ENCODE measurements at places on chromosomes 16 and 17.

GRCh38 chr17:60169921-60170817 lies 20.4 kb downstream of the CA4 start:
- peaks cover 8% of the 10 kb centered on the region for H3K4me1 ChIP-seq
- no peak for DNase-seq
- no peaks in the 10 kb centered on the region for H3K36me3 ChIP-seq
- no peak overlapping the region for H3K4me3 ChIP-seq
- no peak overlapping the region for H3K27ac ChIP-seq

DNA sequence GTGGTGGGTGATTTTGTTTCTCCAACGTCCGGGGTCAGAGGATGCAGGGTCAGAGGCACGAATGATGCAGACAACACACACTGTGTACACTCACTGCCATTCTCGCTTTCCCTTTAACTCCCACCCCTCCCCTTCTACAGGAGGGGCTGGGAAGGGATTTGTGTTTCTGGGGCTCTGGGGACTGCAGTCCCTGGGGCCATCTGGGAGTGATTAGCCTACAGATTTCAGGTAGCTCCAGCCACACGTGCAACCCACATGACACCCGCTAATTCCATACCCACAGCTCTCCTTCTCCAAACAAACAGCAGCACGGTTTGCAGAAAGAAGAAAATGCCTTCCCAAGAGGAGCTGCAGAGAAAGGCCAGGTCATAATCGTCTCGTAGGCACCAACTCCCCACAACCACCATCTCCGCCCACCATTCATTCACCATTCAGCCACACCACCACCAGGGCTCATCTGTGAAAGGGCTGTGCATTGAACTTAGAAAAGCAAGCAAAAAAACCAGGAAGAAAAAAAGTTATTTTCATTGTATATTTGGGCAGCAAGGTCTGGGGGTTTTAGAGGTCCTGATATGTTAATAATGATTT lies 9.4 kb upstream of the SOX9 start:
- no peak for DNase-seq
- peaks cover 17% of the 10 kb centered on the region for H3K4me1 ChIP-seq
- H3K4me3 ChIP-seq, result no peak overlapping the region
- peak overlapping the region; percentile 42 for H3K27ac ChIP-seq
- H3K36me3 ChIP-seq, result no peaks in the 10 kb centered on the region

DNA sequence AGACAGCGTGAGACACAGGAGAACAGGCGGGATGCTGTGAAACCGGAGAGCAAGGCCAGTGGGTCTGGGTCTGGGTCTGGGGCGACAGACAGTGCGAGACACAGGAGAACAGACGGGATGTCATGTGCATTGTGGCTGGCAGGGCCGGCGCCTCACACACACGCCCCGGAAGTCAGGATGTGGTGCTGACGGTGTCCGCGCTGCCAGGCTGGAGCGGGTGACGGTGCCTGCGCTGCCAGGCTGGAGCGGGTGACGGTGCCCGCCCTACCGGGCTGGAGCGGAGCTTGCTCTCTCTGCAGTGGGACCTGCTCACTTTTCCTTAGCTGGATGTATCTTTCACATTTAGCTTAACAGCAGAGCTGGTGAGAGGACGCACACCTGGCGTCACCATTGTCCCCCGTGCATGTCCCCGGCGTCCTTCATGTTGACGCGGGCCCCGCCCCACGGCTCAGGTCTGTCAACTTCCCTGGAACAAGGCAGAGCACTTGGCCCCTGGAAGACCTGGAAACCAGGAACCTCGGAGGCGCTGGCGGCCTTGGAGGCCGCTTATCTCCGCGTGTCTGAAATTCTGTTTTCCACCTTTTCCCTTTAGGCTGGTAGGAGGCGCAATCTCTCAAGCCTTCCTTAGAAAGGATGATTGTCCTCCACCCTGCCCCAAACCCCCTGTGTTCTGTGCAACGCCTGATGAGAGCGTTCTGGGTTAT lies 43.0 kb upstream of the ZNF750 start:
- no peak overlapping the region for H3K4me3 ChIP-seq
- no peaks in the 10 kb centered on the region for H3K36me3 ChIP-seq
- peaks cover 64% of the 10 kb centered on the region for H3K4me1 ChIP-seq
- no peak for DNase-seq

- H3K4me3 ChIP-seq, result no peak overlapping the region
- H3K27ac ChIP-seq, result no peak overlapping the region
- H3K36me3 ChIP-seq, result no peaks in the 10 kb centered on the region
- H3K27me3 ChIP-seq, result peaks cover 7% of the 10 kb centered on the region
- DNase-seq, result no peak
- H3K4me1 ChIP-seq, result peaks cover 85% of the 10 kb centered on the region
Observed at GRCh38 chr17:31491376-31492131, 100.1 kb downstream of the RAB11FIP4 start.

DNA sequence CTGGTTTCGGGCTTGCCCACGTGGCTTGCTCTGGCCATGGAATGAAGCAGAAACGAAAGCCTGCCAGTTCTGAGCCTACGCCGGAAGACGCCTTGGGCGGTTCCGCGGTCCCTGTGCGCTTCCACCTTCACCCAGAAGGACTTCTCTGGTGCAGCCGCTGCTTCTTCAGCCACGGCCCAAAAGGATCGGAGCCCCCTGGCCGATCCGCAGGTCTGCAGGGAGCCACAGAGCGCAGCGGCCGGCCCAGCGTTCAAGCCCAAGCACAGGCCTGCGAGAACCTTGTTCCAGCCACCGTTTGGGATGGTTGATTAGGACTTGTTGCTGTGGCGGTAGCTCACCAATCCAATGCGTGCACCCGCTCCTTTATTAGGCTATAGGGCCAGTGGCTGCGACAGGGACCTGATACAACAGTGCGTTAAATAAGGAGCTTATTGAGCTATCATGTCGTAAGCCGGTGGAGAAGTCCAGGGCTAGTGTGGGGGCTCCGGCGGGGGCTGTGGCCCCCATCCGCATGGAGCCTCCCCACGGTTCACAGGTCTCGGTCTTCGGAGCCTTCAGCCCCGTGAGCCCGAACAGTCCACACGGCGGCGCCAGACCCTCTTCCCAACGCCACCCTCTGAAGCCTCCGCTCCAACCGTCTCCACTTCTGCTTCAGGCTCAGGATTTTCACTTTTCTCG lies 10.2 kb upstream of the MPP2 start:
- H3K4me1 ChIP-seq, result peaks cover 5% of the 10 kb centered on the region
- no peak overlapping the region for H3K27ac ChIP-seq
- peaks cover 13% of the 10 kb centered on the region for H3K27me3 ChIP-seq
- peak overlapping the region; percentile 36 for H3K4me3 ChIP-seq

DNA sequence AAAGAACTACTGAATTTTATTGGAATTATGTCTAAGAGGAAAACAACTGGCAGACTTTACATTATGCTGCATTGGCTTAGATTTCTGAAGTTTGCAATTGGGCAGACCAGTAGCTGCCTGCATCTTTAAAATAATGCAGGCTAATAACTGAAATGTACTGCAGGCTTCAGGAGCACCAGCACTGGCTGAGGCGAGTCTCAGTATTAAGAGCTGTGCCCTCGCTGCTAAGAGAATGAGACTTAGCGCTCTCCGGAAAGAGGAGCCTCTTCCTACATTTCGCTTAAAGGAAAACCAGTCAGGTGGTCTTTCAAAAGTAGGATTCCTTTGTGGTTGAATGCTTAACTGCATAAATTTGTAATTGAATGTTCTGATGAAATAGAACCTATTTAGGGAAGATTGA lies 885 bp downstream of the CNTNAP4 start:
- H3K4me1 ChIP-seq, result no peaks in the 10 kb centered on the region
- no peak for DNase-seq

- H3K27me3 ChIP-seq, result no peaks in the 10 kb centered on the region
- H3K4me3 ChIP-seq, result no peak overlapping the region
- H3K36me3 ChIP-seq, result no peaks in the 10 kb centered on the region
- no peaks in the 10 kb centered on the region for H3K4me1 ChIP-seq
Observed at GRCh38 chr17:64459284-64459747, 10.4 kb downstream of the MILR1 start.

GRCh38 chr17:57092779-57093178 lies 7.7 kb downstream of the AKAP1 start:
- H3K27me3 ChIP-seq, result no peaks in the 10 kb centered on the region
- H3K4me3 ChIP-seq, result no peak overlapping the region
- no peak for DNase-seq
- no peaks in the 10 kb centered on the region for H3K36me3 ChIP-seq

GRCh38 chr16:67632415-67633172 lies 12.3 kb upstream of the CARMIL2 start:
- H3K4me3 ChIP-seq, result no peak overlapping the region
- no peak for DNase-seq
- no peak overlapping the region for H3K27ac ChIP-seq
- H3K4me1 ChIP-seq, result no peaks in the 10 kb centered on the region
- H3K27me3 ChIP-seq, result no peaks in the 10 kb centered on the region

GRCh38 chr17:14510136-14510535 lies 209.3 kb downstream of the HS3ST3B1 start:
- H3K36me3 ChIP-seq, result no peaks in the 10 kb centered on the region
- H3K4me3 ChIP-seq, result no peak overlapping the region
- no peaks in the 10 kb centered on the region for H3K4me1 ChIP-seq
- H3K27ac ChIP-seq, result no peak overlapping the region

DNA sequence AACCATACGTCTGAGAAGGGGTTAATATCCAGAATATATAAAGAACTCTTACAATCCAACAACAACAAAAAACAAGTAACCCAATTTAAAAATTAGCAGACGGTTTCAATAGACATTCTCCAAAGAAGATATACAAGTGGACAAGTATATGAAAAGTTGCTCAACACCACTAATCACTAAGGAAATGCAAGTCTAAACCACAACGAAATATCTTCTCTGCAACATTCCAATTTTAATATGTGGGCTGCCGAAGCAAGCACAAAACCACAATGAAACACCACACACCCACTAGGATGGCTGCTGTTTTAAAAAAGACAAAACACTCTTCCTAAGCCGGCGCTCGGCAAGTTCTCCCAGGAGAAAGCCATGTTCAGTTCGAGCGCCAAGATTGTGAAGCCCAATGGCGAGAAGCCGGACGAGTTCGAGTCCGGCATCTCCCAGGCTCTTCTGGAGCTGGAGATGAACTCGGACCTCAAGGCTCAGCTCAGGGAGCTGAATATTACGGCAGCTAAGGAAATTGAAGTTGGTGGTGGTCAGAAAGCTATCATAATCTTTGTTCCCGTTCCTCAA lies 5.9 kb upstream of the SLC13A2 start:
- peaks cover 4% of the 10 kb centered on the region for H3K4me1 ChIP-seq
- H3K4me3 ChIP-seq, result no peak overlapping the region
- no peaks in the 10 kb centered on the region for H3K36me3 ChIP-seq

DNA sequence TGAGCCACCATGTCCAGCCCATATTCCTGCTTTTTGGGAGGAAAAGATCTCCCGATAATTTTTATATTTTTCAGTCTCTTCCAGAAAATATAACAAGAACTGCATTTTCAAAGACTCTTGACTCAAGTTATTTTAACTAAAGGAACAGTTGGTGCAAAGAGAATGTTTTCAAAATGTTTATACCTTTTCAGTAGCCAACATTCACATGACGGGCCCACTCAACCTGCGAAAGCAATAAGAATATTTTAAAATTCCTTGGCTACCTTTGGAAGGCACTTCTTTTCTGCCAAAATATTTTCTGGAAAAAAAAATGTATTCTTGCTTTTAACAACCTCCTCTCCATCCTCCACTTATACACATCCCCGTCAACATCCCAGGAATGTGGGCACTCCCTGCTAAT lies 140.3 kb downstream of the ZNF18 start:
- H3K36me3 ChIP-seq, result no peaks in the 10 kb centered on the region
- H3K4me3 ChIP-seq, result no peak overlapping the region
- DNase-seq, result no peak
- H3K4me1 ChIP-seq, result peaks cover 13% of the 10 kb centered on the region
- H3K27ac ChIP-seq, result no peak overlapping the region
- H3K27me3 ChIP-seq, result no peaks in the 10 kb centered on the region

GRCh38 chr17:78910497-78911284 lies 7.7 kb upstream of the CEP295NL start:
- peaks cover 31% of the 10 kb centered on the region for H3K4me1 ChIP-seq
- H3K27ac ChIP-seq, result no peak overlapping the region
- no peak for DNase-seq
- H3K27me3 ChIP-seq, result no peaks in the 10 kb centered on the region

- no peak for DNase-seq
- no peaks in the 10 kb centered on the region for H3K27me3 ChIP-seq
- no peaks in the 10 kb centered on the region for H3K4me1 ChIP-seq
- H3K36me3 ChIP-seq, result no peaks in the 10 kb centered on the region
Observed at GRCh38 chr16:23905027-23905426, 69.2 kb downstream of the PRKCB start.

- H3K27ac ChIP-seq, result no peak overlapping the region
- no peaks in the 10 kb centered on the region for H3K36me3 ChIP-seq
- H3K27me3 ChIP-seq, result no peaks in the 10 kb centered on the region
- DNase-seq, result no peak
- H3K4me1 ChIP-seq, result no peaks in the 10 kb centered on the region
Observed at GRCh38 chr17:51526507-51526906, 266.2 kb downstream of the UTP18 start.

DNA sequence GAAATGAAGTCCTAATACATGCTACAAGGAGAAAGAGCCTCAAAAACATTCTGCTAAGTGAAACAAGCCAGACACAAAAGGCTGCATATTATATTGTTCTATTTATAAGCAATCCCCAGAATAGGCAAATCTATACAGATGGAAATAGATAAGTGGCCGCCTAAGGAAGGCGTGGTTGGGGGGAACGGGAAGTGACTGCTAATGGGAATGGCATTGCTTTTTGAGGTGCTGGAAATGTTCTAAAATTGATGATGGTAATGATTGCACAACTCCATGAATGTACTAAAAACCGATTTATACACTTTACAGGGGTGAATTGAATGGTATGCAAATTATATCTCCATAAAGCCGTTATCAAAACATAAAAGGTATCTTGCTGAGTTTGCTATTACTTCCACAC lies 67.7 kb downstream of the GAS7 start:
- H3K27me3 ChIP-seq, result no peaks in the 10 kb centered on the region
- peaks cover 30% of the 10 kb centered on the region for H3K4me1 ChIP-seq
- no peaks in the 10 kb centered on the region for H3K36me3 ChIP-seq
- DNase-seq, result no peak
- H3K27ac ChIP-seq, result no peak overlapping the region

GRCh38 chr17:36900160-36900512 lies 37.1 kb upstream of the LHX1 start:
- DNase-seq, result no peak
- H3K27ac ChIP-seq, result no peak overlapping the region
- H3K4me1 ChIP-seq, result no peaks in the 10 kb centered on the region
- H3K4me3 ChIP-seq, result no peak overlapping the region
- H3K27me3 ChIP-seq, result peaks cover 38% of the 10 kb centered on the region

- H3K4me1 ChIP-seq, result no peaks in the 10 kb centered on the region
- no peak overlapping the region for H3K4me3 ChIP-seq
- no peak for DNase-seq
- no peak overlapping the region for H3K27ac ChIP-seq
Observed at GRCh38 chr17:13460261-13461000, 141.3 kb downstream of the HS3ST3A1 start.

GRCh38 chr16:17556276-17557052 lies 85.7 kb upstream of the XYLT1 start:
- H3K27me3 ChIP-seq, result no peaks in the 10 kb centered on the region
- no peaks in the 10 kb centered on the region for H3K36me3 ChIP-seq
- no peak for DNase-seq
- no peak overlapping the region for H3K4me3 ChIP-seq
- H3K4me1 ChIP-seq, result no peaks in the 10 kb centered on the region

- no peak for DNase-seq
- peaks cover 13% of the 10 kb centered on the region for H3K36me3 ChIP-seq
- peaks cover 26% of the 10 kb centered on the region for H3K4me1 ChIP-seq
- no peaks in the 10 kb centered on the region for H3K27me3 ChIP-seq
- no peak overlapping the region for H3K4me3 ChIP-seq
- H3K27ac ChIP-seq, result peak overlapping the region; percentile 86
Observed at GRCh38 chr17:82152556-82153294, 54.7 kb upstream of the FASN start.

GRCh38 chr16:56742030-56742984 lies 12.4 kb downstream of the NUP93 start:
- peaks cover 38% of the 10 kb centered on the region for H3K4me1 ChIP-seq
- H3K27ac ChIP-seq, result peak overlapping the region; percentile 58
- DNase-seq, result no peak
- no peaks in the 10 kb centered on the region for H3K36me3 ChIP-seq
- H3K4me3 ChIP-seq, result no peak overlapping the region
